AML-193 (cell line): ENCODE measurements at places on chromosomes 6 and 20.

GRCh38 chr6:32774426-32774825 is 11.1 kb upstream of the HLA-DQB2 start:
- DNase-seq, result no peak

GRCh38 chr20:56385130-56385529 is 6.9 kb downstream of the AURKA start:
- DNase-seq, result no peak

- DNase-seq, result no peak
These were observed 895.6 kb upstream of the MAP3K7 start for GRCh38 chr6:91482498-91482897.

DNA sequence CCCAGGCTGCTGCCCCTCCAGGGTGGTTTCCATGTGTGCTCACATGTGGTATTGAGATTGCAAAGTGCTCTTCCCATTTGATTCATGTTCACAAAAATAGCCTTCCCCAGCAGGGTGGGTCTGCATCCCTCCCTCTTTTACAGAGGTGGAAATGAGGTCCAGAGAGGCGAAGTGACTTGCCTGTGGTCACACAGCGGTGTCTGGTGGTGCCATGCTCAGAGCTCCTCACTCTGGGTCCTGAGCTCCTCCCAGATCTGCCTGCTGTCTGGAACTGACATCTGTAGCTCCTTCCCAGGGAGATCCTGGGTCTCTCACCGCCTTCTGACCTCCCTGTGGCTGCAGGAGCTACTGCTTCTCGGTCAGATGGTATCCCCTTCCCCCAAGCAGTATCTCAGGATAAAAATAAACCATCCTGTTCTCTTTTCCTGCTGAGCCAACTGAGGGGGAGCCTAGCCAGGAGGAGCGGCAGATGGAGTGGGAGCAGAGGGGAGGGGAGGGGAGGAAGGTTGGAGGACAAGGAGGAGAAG is 11.9 kb downstream of the CD40 start:
- no peak for DNase-seq

DNA sequence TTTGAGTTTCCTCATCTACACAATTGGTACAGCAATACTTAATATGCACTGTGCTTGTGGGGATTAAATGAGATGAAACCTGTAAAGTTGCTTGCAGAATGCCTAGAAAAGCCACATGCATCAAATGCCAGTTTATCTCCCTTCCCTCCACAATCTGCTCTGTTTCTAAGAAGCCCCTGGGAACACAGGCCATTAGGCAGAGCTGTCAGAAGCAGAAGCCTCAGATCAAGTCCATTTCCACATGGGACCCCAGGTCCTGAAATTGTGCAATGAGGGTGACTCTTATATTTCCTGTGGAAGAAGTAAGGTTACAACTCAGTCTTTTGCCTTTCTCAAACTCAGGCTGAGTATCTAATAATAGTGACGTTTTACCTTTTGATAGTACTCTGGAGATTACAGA is 737.4 kb downstream of the KIF16B start:
- no peak for DNase-seq

- DNase-seq, result no peak
These were observed 61.6 kb upstream of the MRPS10 start for GRCh38 chr6:42279144-42279781.

- no peak for DNase-seq
These were observed 94.7 kb upstream of the AHI1 start for GRCh38 chr6:135592276-135592675.

DNA sequence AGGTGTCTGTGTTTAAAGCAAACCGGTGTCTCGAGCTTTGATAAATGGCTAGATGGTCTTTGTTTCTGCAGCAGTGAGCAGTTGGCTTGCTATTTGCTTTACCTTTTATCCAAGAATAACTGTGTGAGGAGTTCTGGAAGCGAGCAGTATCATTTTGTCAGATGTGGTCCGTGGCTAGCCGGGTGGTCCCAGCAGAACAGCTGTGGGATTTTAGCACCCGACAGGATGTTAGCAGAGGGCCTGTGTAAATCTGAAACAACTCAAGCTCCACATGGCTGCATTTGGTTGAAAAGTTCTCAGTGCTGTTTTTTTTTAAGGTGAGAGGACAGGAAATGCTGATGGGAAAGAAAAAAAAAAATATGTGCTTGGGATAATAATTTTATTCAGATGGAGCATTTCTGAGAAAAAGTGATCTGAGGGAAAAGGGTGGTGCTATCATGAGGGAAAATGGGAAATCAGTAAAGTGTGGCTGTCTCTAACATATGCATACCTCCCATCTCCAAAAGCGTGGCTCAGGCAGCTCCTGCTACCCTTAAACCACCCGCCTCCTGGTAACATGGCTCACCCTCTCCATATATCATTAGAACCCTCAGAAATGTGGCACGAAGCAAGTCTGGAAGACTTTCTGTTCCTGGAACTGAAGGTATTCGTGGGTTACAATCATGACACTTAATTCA is 215.4 kb downstream of the TSHZ2 start:
- no peak for DNase-seq

GRCh38 chr20:34177052-34177451 is 64.2 kb upstream of the ASIP start:
- DNase-seq, result no peak

GRCh38 chr20:39264506-39265172 is 302.5 kb downstream of the DHX35 start:
- DNase-seq, result peak; percentile 58

- DNase-seq, result no peak
These were observed 17.1 kb downstream of the TTLL2 start for GRCh38 chr6:167341665-167342655.
